ENCODE measurements at places on chromosomes 5 and 9.

- no peak for DNase-seq
These were observed 121.9 kb upstream of the GRHPR start for GRCh38 chr9:37300620-37301019.

DNA sequence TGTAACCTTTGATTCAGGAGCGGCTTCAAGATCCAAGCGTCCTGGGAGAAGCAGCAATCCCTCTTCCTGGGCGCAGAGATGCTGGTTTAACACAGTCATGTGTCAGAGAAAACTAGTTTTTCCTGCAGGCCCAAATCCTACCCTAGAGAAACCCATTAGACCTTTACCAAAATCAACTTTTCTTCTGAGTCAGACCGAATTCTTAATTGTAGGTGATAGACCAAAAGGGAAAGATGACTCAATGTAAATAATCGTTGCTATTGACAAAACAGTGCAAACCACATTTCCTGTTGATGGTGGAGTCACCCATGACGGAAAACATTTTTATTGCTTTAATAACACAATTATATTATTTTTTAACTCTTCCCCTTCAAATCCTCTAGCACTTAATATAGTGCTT lies 40.1 kb downstream of the SLC1A1 start:
- no peak for DNase-seq

GRCh38 chr5:137867664-137868063 lies at the start of gene MYOT:
Gene MYOT, plus strand, starts transcription at chr5:137867860. Its CDS starts 2,792 bp downstream, at chr5:137870652.
- no peak for DNase-seq

- no peak for DNase-seq
These were observed 214.8 kb downstream of the PAX5 start for GRCh38 chr9:36818965-36819870.

GRCh38 chr9:77735494-77735893 lies 87.4 kb upstream of the GNA14 start:
- DNase-seq: no peak

- DNase-seq: no peak
These were observed 40.4 kb downstream of the EXD3 start for GRCh38 chr9:137382444-137383080.

DNA sequence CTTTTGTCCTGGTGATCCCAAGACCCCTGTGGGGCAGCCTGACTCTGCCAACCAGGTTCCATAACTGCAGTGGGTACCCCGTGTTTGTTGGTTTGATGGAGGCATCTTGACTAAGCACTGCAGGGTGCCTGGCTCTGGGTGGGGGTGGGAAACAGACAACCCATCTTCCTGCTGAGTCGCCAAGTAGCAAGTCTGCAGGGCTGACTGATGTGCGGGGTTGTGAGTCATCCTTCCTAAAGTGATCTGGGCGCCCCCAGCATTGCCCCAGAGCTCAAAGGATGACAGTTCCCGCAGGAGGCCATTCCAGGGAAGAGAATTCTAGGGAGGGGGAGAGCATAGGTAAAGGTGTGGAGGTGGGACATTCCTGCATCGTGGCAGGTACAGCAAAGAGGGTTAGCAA lies 23.5 kb downstream of the DAB2IP start:
- DNase-seq: no peak

GRCh38 chr5:83277953-83278352 lies 193.6 kb upstream of the VCAN start:
- no peak for DNase-seq

- no peak for DNase-seq
These were observed 3.0 kb upstream of the SLC25A48 start for GRCh38 chr5:135831439-135831838.

DNA sequence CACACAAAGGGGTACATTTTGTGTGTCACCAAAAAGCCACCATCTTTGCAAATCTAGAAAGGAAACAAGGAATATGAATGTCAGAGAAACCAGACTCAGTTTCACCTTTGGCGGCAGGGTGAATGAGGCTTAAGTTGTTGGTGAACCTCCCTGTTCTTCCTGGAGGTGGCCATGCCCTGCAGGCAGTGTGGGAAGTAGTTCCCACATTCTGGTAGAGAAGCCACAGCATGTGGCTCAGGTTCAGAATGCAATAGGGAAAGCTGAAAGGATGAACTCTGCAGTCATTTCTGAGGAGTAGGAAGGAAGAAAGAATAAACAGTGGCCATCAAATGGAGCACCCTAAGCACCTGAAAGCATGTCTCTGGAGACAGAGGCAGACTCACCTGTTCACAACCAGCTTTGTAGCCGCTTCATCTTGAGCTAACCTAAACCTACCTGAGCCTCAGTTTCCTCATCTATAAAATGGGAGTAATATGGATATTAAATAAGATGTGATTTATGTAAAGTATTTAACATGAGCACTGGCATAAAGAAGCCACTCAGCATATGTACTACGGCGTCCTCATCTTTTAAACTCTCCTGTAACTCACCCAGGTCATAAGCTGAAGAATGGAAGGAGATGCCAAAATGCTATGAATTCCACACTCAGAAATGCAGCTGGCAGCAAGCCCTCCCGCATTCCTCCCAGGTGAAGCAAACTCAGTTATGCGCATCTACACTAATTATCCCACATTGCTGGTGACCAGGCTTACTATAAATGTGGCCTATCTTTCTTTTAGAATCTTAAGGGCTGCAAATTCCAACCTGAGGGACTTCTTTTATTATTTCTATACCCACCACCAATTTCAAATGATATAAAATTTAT lies 86.0 kb downstream of the ZNF608 start:
- DNase-seq: no peak

- DNase-seq: no peak
These were observed 80.2 kb downstream of the TMC1 start for GRCh38 chr9:72601615-72602014.

DNA sequence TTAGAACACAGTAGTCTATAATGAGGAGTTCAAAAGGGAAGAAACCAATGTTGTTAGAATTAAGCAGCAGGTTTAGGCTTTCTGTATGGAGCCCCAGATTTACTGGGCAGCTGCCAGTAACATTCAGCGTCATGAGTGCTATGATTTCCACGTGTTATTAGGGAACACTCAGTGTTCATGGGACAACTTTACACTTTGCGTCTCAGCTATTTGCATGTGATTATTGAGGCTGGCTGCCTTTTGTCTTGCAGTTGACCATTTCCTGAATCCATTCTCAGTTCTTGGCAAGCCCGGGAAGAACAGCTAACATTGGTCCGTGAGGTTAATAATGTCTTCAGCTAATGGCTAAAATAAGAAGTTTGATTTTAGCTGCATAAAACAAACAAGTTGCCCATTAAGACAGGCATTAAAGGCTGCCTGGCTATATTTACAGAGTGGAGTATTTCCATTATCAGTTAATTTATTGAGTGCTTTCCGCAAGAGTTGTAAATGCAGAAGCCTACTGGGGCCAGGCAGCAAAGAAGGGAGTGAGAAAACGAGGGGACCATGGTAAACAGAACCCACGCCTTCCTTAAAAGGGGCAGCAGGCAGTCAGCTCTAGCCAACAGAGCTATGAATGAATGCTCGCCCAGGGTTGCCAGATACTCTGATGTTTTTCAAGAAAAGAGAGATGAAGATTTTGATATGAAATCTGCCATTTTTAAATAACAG lies 120.9 kb downstream of the PIP5K1B start:
- DNase-seq: peak; percentile 21

GRCh38 chr5:10192309-10192708 lies 57.4 kb downstream of the ATPSCKMT start:
- DNase-seq: no peak

GRCh38 chr9:34862836-34863235 lies 95.2 kb upstream of the PHF24 start:
- no peak for DNase-seq

- DNase-seq: peak; percentile 16
These were observed 118.0 kb upstream of the BRINP1 start for GRCh38 chr9:119487118-119487827.

GRCh38 chr5:133754575-133755169 lies 142.3 kb upstream of the FSTL4 start:
- no peak for DNase-seq

DNA sequence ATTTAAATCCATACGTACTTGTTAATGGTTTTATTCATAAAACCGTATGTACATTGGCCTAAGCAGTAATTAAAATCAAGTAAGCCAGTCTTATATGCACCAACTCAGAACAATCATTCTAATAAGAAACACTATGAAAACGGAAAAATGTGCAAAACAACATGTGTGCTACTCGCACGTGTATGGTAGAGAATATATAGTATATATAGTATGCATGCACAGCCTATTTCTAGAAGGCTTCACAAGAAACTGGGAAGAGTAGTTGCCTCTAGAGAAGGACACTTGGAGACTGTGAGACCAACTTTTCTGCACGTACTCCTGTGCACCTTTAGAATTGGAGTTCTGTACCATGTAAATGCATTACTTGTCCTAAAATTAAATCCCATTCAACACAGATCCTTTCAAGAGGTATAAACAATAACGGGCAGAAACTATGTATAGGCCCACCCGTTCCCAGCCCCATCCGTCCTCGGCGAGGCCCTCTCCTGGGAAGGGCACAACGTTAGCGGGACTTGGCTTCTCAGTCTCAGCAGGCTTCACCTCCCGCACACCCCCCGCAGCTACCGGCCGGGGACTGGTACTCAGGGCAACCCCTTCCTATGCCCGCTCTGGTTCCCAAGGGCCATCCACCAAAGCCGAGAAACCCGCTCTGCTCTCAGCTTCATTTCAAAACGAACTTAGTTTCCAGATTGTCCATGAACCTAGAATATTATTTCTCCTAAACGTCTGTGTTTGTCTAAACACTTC lies 2.0 kb downstream of the CDC14B start:
- no peak for DNase-seq

DNA sequence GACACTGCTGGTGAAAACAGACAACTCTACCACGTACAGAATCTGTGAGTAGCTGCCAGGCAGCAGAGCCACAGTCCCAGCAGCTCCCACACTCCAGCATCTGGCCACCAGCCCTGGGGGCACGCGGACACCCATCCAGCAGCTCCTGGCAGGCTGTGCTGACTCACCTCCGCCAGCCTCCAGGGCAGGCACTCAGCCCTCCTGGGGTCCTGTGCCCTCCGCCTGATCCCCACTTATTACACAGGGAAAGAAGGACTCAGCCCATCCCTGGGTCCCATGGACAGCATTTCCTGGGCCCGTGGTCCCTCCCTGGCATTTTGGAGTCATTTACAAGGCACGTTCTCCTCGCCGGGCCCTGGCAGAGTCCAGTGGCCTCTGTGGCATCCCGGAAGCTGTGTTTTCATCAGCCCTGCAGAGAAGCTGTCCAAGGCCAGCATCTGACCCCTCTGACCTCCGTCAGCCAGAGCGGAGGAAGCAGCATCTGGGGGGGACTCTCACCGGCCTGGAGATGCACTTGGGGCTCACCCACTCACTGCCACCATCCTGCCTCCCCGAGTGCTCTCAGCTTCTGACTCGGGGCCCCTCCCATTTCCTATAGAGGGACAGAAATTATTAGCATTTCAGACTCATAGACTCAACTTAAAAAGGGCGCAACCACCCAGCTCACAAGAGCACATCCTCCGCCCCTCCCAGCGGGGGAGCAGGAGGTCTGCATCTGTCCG lies 21.6 kb downstream of the PAEP start:
- no peak for DNase-seq

DNA sequence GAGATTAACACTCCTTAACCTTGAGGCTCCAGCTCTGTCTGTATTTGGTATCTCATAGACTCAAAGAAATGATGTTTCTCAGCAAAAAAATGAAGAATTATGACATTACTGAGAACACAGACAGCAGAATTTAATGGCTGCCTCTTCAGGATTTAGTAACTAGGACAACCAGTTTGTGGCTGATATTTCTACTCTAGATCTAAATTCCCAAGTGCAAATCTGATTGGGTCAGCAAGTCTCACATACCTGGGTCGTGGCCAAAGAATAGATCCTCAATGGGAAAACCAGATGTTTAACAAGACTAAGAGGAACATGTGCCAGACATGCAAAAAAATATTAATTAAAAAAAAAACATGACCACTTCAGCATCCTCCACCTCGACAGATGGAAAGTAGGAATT lies 608.9 kb downstream of the DTWD2 start:
- no peak for DNase-seq

- no peak for DNase-seq
These were observed 1.3 kb downstream of the CD74 start for GRCh38 chr5:150411245-150411979.

- DNase-seq: no peak
These were observed 3.4 kb downstream of the CCDC180 start for GRCh38 chr9:97310896-97311295.

DNA sequence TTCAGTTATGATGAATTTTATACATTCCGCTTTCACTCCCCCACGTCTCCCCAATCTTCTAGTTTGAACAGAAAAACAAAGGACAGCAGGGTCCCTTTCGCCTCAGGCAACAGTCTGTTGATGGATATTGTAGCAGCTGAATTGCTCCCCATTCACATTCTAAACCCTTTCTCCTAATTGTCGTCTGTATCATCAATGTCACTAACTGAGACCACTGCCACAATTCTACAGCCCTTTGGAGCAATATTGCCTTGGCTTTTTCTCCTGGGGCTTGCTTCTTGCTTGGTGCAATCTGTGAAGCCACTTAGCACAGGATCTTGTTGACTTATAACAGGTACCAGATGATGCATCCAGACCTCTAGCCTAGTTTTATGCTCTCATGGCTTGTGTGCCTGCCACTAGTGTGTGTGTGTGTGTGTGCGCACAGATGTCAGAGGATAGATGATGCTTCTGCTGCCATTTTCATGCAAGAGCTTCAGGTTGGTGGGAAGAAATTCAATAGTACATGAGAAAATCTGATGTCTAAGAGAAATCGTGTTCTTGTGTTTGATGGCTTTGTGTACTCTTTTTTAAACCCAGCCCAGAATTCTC lies 195.2 kb upstream of the ISL1 start:
- DNase-seq: no peak

DNA sequence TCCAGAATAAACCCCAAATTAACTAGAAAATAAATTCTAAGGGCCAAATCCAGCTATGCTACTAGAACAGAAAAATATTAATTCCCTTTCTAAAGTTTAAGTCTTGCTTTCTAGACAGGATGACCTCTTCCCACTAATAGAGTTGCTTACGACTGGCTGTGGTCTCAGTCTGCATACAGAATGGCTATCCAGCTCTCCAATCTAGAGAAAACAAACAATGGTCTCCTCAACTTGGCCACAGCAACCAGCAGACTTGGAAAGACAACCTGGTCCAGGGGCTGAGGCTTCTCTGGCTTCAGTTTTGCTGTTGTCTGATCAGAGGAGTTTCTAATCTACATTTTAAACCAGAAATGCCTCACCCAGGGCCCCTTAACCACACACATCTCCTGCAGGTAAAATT lies 28.9 kb downstream of the RASEF start:
- DNase-seq: no peak

DNA sequence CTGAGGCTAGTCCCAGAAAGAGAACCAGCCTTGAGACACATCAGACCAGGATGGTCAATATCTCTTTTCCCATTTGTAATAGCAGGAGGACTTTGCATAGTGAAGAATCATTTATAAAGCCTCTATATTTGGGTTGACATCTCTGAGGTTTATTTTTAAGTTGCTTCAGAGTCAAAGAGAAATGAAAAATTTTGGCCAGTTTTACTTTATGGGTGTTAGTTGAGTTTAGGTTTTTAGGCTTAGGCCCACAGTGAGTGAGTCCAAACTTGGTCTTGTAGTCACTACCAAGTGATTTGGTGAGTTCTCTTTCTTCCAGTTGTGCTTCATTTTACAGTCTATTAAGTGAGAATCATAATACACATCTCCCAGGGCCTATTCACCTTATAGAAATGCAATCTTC lies 5.3 kb upstream of the MEF2C start:
- no peak for DNase-seq

Measured in NCI-H1105 (cell line).